ENCODE measurements at places on chromosomes 4 and X. TPM values are rescaled to one million over a fixed set of nuclear protein-coding genes. Genes with fewer than 3 reads are reported as not detected.

Gene HSFX3
- not detected for polyA plus RNA-seq

Gene GYPB
- not detected for polyA plus RNA-seq

Gene TMEM31
- polyA plus RNA-seq, result not detected

Gene GPM6B
- 152 TPM for polyA plus RNA-seq

Gene CXCL3
- 9.0 TPM for polyA plus RNA-seq

Gene GC
- polyA plus RNA-seq, result not detected

Gene EXOC1L
- not detected for polyA plus RNA-seq

Gene NLGN3
- polyA plus RNA-seq, result 0.11 TPM

Gene ARHGEF6
- 0.10 TPM for polyA plus RNA-seq

Gene GLRA3
- not detected for polyA plus RNA-seq

Gene RIBC1
- polyA plus RNA-seq, result 0.23 TPM

Gene ZDHHC15
- polyA plus RNA-seq, result not detected

Gene SSX2B
- not detected for polyA plus RNA-seq

Gene PDGFC
- 17.6 TPM for polyA plus RNA-seq

Gene PCDH7
- polyA plus RNA-seq, result 15.1 TPM

Gene ZNF41
- polyA plus RNA-seq, result 3.5 TPM

Gene TLR3
- polyA plus RNA-seq, result 4.4 TPM

Gene FAM9C
- polyA plus RNA-seq, result not detected

Gene SGMS2
- polyA plus RNA-seq, result 38.7 TPM

Gene DKK2
- not detected for polyA plus RNA-seq

Gene RPS6KA6
- polyA plus RNA-seq, result 1.8 TPM

Gene SHISA3
- polyA plus RNA-seq, result not detected

Gene NLRP2B
- not detected for polyA plus RNA-seq

Gene TRIM60
- not detected for polyA plus RNA-seq

Gene POU4F2
- not detected for polyA plus RNA-seq

Gene COL4A5
- polyA plus RNA-seq, result 58.9 TPM

Gene KLF8
- 14.3 TPM for polyA plus RNA-seq

Gene FDCSP
- not detected for polyA plus RNA-seq

Gene CXXC4
- not detected for polyA plus RNA-seq

Gene ADH6
- polyA plus RNA-seq, result not detected

Gene TCEAL7
- polyA plus RNA-seq, result 4.0 TPM

Gene EFHC2
- polyA plus RNA-seq, result 0.18 TPM

Gene YIPF6
- 9.6 TPM for polyA plus RNA-seq

Gene LUZP4
- not detected for polyA plus RNA-seq

Gene GAGE12G
- not detected for polyA plus RNA-seq

Gene VSIG4
- not detected for polyA plus RNA-seq

Gene NLGN4X
- 0.15 TPM for polyA plus RNA-seq

Gene P2RY10
- not detected for polyA plus RNA-seq

Gene PDZD4
- 0.23 TPM for polyA plus RNA-seq

Gene CTAG1A
- not detected for polyA plus RNA-seq

Gene PPP1R2C
- not detected for polyA plus RNA-seq

Gene DMRTC1B
- not detected for polyA plus RNA-seq

Gene CLCN5
- 3.2 TPM for polyA plus RNA-seq

Measured in mammary epithelial cell (primary cell).